ENCODE measurements at places on chromosomes 1 and 21. TPM values are rescaled to one million over a fixed set of nuclear protein-coding genes. Genes with fewer than 3 reads are reported as not detected.
A peak's percentile ranks its signal among the peaks of the same experiment; 100 is the strongest.

AKNAD1 gene
- not detected for total RNA-seq

COL24A1 gene
- total RNA-seq = 0.74 TPM

MEX3A gene
- 0.16 TPM for total RNA-seq

GCSAML gene
- total RNA-seq = 0.19 TPM

LCE3D gene
- total RNA-seq = not detected

DNA sequence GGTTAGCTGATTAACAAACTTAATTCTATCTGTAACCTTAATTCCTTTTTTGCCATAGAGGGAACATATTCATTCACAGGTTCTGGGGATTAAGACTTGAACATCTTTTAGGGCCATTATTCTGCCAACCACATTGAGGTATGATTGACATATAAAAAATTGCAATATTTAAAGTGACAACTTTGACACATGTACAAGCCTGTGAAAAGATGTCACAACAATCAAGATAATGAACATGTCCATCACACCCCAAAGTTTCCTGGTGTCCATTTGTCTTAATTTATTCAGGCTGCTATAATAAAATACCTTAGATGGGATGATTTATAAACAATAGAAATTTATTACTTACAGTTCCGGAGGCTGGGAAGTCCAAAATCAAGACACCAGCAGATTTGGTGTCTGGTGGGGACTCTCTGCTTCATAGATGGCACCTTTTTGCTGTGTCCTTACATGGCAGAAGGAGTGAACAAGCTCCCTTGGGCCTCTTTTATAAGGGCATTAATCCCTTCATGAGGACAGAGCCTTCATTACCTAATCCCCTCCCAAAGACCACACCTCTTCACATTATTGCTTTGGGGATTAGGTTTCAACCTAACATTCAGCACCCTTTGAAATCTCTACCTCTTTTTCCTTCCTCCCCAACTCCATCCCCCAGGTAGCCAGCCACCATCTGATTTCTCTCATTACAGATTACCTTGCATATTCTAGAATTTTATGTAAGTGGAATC, 33.0 kb upstream of the TP53BP2 start:
- no peaks in the 10 kb centered on the region for H3K4me1 ChIP-seq
- no peak overlapping the region for H3K4me3 ChIP-seq
- H3K27ac ChIP-seq = no peak overlapping the region
- peaks cover 16% of the 10 kb centered on the region for H3K27me3 ChIP-seq

- no peak overlapping the region for H3K4me3 ChIP-seq
- H3K36me3 ChIP-seq = no peaks in the 10 kb centered on the region
- no peak overlapping the region for H3K27ac ChIP-seq
- no peaks in the 10 kb centered on the region for H3K27me3 ChIP-seq
These were observed 87.2 kb upstream of the ETS2 start for GRCh38 chr21:38718481-38718880.

- H3K27me3 ChIP-seq = no peaks in the 10 kb centered on the region
- no peak for DNase-seq
- no peaks in the 10 kb centered on the region for H3K4me1 ChIP-seq
- H3K27ac ChIP-seq = no peak overlapping the region
These were observed 387.2 kb upstream of the DUSP10 start for GRCh38 chr1:222129041-222129440.

- no peak for DNase-seq
- no peaks in the 10 kb centered on the region for H3K36me3 ChIP-seq
- no peak overlapping the region for H3K4me3 ChIP-seq
- H3K27ac ChIP-seq = no peak overlapping the region
- peaks cover 19% of the 10 kb centered on the region for H3K4me1 ChIP-seq
These were observed 8.6 kb upstream of the COL6A2 start for GRCh38 chr21:46089285-46089684.

DNA sequence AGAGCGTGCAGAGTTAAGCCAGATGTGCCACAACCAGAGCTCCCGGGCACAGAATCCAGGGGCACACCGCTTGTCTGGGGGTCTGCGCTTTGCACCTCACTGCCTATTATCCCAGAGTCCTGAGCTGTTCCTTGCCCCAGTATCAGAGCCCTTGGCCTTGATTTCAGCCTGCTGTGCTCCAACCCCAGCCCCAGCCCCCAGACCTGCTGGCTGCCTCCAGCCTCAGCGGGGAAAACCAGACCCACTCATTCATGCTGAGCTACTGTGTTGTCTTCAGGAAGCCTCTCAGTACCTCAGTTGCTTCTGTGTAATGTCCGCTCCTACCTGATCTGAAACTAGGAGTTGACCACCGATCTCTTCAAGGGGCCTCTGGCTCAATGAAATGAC, 1.1 kb downstream of the IKBKE start:
- DNase-seq = no peak
- peaks cover 30% of the 10 kb centered on the region for H3K27me3 ChIP-seq
- H3K27ac ChIP-seq = no peak overlapping the region
- H3K4me3 ChIP-seq = peak overlapping the region; percentile 66
- peaks cover 35% of the 10 kb centered on the region for H3K4me1 ChIP-seq

DNA sequence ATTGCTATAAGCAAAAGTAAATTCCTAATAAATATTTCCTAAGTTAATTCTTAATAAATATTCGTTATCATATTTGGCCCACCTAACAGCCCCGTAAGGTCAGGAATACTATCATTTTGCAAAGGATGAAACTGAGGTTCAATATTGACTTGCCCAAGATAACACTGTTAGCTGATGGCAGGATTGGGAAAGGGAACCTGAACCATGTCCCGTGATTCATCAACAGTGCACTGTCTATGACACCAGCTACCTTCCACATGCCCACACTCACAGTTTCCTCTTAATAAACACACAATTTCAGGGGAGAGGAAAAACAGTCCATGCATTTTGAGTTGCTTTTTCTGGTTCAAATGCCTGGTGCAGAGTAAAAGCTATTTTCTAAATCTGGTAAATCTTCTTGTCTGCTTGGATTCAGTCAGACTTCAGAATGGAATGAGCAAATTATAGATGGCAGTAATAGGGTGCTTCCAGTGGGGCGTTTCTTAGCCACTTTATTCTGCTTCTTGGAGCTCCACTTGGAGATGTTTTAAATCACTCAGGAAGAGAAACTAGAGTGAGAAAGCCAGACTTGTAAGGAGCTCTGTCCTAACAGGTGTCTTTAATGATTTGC, 354.6 kb downstream of the PDE4B start:
- H3K27ac ChIP-seq = no peak overlapping the region
- H3K36me3 ChIP-seq = no peaks in the 10 kb centered on the region
- H3K4me1 ChIP-seq = no peaks in the 10 kb centered on the region
- H3K27me3 ChIP-seq = peaks cover under 1% of the 10 kb centered on the region
- DNase-seq = no peak

- DNase-seq = no peak
- H3K27me3 ChIP-seq = no peaks in the 10 kb centered on the region
- no peaks in the 10 kb centered on the region for H3K4me1 ChIP-seq
- H3K36me3 ChIP-seq = no peaks in the 10 kb centered on the region
- no peak overlapping the region for H3K27ac ChIP-seq
- no peak overlapping the region for H3K4me3 ChIP-seq
These were observed 819 bp downstream of the PYHIN1 start for GRCh38 chr1:158932171-158932570.

GRCh38 chr1:182616130-182617013, 12.2 kb upstream of the RGS16 start:
- H3K4me3 ChIP-seq = peak overlapping the region; percentile 71
- no peaks in the 10 kb centered on the region for H3K27me3 ChIP-seq
- DNase-seq = peak; percentile 76

DNA sequence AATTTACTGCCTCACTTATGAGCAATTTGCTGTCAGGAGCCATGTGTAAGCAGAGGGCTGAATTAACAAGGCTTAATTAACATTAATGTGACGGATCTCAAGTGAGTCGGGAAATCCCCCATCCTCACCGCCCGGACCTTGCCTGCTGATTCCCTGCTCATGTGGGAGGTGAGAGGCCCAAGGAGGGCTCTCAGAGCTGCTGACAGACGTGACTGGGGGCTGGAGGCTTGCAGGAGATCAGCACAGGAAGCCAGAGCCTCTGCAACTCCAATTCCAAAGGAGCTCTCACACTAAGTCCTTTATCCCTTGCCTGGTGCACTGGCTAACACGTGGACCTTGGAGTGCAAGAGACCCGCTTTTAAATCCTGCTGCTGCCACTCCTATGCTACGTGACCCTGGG, 19.4 kb downstream of the LRP8 start:
- peaks cover 15% of the 10 kb centered on the region for H3K4me1 ChIP-seq
- H3K4me3 ChIP-seq = no peak overlapping the region
- no peaks in the 10 kb centered on the region for H3K27me3 ChIP-seq

GRCh38 chr1:187226396-187226795, 397.6 kb downstream of the PLA2G4A start:
- H3K4me1 ChIP-seq = no peaks in the 10 kb centered on the region
- no peak overlapping the region for H3K4me3 ChIP-seq

DNA sequence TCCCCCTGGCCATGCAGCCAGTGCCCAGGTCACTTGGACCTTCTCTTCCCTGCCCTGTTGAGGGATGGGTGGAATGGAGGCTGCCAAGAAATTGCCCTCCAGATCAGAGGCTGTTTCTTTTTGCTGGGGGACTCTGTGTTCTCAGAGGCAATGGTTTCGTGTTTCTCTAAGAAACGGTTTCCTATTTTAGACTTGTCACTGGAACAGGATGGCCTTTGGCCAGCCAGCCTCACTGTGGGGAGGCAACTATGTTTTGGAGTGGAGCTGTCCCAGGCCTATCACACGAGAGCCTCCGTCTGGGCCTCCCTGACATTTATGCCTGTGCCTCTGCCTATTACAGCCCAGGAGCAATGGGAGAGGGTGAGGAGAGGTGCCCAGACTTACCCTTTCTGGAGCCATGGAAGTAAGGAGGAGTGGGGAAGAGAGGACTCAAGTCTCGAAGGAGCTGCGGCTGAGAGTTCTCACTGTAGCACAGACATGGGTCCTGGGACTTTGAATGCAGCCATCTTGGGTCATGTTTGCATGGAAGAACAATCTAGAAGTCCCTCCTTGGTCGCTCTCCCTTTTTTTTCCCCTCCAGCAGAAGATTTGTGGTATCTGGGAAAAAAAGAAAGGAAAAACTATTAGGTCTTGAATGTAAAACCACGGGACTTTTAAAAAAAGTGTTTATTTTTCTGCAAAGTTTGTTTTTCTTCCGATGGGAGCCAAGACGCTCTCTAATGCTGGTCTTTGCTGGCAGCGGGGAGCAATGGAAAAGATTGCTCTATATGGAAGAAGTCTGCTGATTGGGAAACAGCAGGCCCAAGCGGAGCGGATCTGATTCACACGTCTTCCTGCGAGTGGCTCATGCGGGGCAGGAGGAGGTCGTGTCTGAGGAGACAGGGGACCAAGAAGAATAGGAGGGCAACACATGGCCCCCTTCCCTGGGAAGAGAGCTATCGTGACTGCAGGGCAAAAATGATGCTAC, 219.2 kb downstream of the FOXD2 start:
- peaks cover 69% of the 10 kb centered on the region for H3K27me3 ChIP-seq
- H3K4me3 ChIP-seq = no peak overlapping the region
- H3K4me1 ChIP-seq = peaks cover 5% of the 10 kb centered on the region
- no peaks in the 10 kb centered on the region for H3K36me3 ChIP-seq

- DNase-seq = no peak
- H3K36me3 ChIP-seq = no peaks in the 10 kb centered on the region
- peaks cover 82% of the 10 kb centered on the region for H3K27me3 ChIP-seq
- H3K4me3 ChIP-seq = no peak overlapping the region
- H3K27ac ChIP-seq = no peak overlapping the region
- H3K4me1 ChIP-seq = no peaks in the 10 kb centered on the region
These were observed 315.9 kb downstream of the PRDM2 start for GRCh38 chr1:14015917-14016316.

DNA sequence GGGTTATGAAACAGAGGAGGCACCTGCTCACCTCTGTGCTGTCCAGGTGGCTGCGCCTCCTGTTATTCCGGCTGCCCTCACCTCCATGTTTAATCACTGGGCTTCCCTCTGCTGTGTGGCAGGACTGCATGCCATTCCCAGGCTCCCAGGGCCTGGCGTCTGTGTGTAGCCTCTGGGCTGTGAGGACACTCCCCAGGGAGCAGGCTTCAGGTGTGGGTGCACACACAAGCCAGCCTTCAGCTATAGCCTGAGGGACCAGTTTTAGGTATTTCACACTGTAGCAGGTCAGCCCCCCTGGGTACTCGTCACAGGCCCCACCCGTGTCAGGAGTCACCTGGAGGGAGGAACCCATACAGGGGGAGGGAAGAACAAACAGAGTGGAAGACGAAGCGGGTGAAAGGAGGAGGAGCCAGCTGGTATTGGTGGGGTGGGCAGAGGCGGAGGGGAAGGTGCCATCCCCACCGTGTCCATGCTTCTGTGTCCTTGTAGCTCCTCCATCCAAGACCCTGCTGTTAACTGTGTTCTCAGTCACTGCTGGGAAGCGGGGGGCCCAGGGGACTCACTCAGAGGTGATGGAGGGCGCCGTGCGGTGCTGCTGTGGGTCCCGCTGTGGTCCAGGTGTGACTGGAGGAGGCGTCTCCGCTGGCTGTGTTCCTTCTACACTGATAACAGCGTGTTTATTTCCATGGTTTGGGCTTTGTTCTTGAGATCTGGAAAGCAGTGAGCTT, 158.6 kb downstream of the PGBD5 start:
- no peak for DNase-seq
- H3K4me3 ChIP-seq = no peak overlapping the region
- no peaks in the 10 kb centered on the region for H3K27me3 ChIP-seq
- peaks cover 41% of the 10 kb centered on the region for H3K36me3 ChIP-seq

DNA sequence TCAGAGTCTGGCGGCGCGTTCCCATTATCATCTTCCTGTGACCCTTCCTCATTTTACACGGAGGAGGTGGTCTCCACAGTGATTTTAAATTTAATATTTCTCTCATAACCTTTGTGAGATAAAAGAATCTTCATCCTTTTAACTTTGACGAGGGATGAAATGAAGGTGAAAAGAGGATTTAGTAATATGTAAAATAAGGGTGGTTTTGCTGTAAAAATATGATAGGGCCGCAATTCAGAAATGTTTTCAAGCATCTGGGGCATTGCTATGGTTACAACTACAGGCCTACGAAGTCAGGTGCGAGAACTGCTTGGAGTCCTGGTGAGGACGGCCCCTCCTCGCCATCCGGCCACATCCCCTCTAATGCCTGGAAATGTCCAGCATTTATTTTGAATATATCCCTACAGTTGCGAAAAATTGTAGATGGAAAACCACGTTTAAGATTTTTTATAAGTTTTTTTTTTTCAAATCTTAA, 422 bp upstream of the RSBN1 start:
- no peaks in the 10 kb centered on the region for H3K27me3 ChIP-seq
- H3K4me1 ChIP-seq = peaks cover 46% of the 10 kb centered on the region
- H3K4me3 ChIP-seq = peak overlapping the region; percentile 94
- peak overlapping the region; percentile 96 for H3K27ac ChIP-seq
- DNase-seq = no peak

GRCh38 chr1:222996310-222996975, 146.6 kb downstream of the TLR5 start:
- H3K36me3 ChIP-seq = peaks cover 35% of the 10 kb centered on the region
- H3K4me1 ChIP-seq = peaks cover 37% of the 10 kb centered on the region
- no peaks in the 10 kb centered on the region for H3K27me3 ChIP-seq
- peak overlapping the region; percentile 11 for H3K27ac ChIP-seq
